Naive B cell (primary cell): ENCODE measurements at places on chromosomes 7 and 10.
A peak's percentile ranks its signal among the peaks of the same experiment; 100 is the strongest.

DNA sequence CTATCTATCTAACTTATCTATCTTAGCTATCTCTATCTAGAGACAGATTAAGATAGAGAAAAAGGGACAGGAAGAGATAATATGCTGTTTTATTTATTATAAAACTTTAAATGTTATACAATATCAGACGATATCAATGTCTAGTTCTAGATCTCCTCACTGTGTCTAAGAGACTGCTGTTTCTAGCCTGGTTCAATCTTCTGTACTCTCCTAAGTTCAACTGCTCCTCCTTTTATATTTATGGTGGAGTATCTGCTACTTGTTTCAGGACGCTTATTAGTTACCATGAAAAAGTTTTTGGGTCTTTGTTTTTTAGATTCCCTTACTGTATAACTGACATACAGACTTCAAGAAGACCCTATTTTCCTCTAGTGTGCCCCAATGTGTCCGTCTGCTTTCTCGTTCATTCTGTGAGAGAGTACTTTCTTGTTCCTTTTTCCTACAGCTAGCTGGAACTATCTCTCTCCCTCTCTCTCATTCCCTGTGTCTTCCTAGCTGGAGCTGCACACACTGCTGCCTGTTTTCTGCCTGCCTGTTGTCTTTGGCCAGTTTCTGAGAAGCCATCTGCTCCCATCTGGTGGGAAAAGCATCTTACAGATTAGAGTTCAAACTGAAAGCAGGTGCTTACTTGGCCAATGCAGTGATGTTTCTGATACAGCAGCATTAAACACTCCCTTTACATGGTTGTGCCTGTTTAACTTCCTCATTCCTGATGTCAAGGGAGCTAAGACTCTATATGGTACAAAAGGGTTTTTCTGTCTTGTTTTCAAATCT, 49.4 kb upstream of the ARL4A start:
- peaks cover 33% of the 10 kb centered on the region for H3K4me1 ChIP-seq
- H3K36me3 ChIP-seq, result no peaks in the 10 kb centered on the region
- peak overlapping the region; percentile 71 for H3K4me3 ChIP-seq
- peak; percentile 28 for DNase-seq

DNA sequence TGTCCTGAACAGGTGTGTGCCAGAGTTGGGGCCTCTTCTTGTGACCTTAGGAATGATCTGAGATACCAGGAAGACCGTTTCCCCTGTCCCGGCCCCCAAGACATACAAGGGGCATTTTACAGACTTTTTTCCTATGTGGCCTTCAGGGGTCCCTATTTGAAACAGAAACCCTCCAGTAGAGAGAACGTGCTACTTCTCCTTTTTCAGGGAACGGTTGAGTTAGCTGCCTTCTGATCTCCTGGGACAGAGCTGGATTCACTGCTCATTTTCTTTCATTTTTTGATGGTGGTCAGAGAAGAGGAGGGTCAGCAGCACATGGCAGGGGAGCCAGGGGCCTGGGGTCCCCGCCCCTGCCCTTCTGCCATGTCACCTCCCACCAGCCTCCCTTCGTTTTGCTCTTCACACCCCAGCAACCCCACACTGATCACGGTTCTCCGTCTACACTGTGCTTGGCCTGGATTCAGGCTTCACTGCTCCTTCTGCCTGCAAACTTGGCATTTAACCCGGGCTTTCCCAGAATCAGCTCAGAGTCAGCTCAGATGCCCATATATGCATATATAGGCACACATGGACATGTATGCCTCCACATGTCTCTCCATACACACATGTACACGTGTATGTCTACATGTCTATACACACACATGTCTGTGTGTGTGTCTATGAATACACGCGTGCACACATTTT, 138.1 kb upstream of the BTBD16 start:
- no peaks in the 10 kb centered on the region for H3K36me3 ChIP-seq
- no peak overlapping the region for H3K4me3 ChIP-seq
- peaks cover 8% of the 10 kb centered on the region for H3K4me1 ChIP-seq
- no peak for DNase-seq

- no peak for DNase-seq
- H3K4me3 ChIP-seq, result no peak overlapping the region
- peaks cover 8% of the 10 kb centered on the region for H3K27me3 ChIP-seq
- H3K4me1 ChIP-seq, result peaks cover 11% of the 10 kb centered on the region
Observed at GRCh38 chr10:124336186-124336585, 82.5 kb downstream of the OAT start.

DNA sequence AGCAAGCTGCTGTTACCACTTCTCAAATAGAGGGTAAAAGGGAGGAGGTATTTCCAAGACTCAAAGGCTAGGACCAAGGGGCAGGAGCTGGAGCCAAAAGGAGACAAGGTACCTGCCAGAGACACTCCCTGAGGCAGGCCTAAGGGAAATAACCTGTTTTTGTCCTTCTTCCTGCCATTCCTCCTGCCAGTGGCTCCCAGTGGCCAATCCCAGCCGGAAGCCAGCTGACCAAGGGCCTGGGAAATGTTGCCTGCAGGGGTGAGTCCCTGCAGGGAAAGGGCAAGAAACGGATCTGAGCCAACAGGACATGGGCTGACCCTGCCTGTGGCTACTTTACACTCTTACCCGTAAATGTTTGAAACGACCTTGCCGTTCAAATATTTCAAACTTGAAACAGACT, 3.5 kb downstream of the CYTH3 start:
- H3K36me3 ChIP-seq, result no peaks in the 10 kb centered on the region
- DNase-seq, result no peak
- H3K4me3 ChIP-seq, result peak overlapping the region; percentile 61
- H3K4me1 ChIP-seq, result peaks cover 21% of the 10 kb centered on the region
- H3K27me3 ChIP-seq, result no peaks in the 10 kb centered on the region

DNA sequence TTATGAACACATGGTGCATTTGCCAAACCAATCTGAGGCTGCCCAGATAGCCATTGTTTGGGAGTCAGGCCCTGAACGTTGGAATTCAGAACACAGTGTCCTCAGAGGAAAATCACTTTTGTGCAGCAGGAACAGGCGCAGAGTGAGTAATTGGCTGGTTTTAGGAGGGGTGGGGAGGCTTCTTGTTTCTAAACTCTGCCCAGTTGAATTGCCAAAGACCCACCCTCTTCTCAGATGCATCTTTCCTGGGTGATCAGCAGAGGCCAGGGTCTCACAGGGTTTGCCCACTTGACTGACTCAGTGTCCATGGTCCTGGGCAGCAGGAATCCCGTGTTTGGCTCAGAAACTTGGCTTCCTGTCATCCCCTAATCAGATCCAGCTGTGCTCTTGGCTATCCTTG, 24.3 kb downstream of the PRLHR start:
- DNase-seq, result no peak
- H3K36me3 ChIP-seq, result no peaks in the 10 kb centered on the region
- H3K4me1 ChIP-seq, result no peaks in the 10 kb centered on the region
- no peak overlapping the region for H3K27ac ChIP-seq
- H3K27me3 ChIP-seq, result peaks cover 13% of the 10 kb centered on the region
- no peak overlapping the region for H3K4me3 ChIP-seq

- peaks cover 3% of the 10 kb centered on the region for H3K4me1 ChIP-seq
- H3K4me3 ChIP-seq, result no peak overlapping the region
- DNase-seq, result no peak
- no peaks in the 10 kb centered on the region for H3K27me3 ChIP-seq
Observed at GRCh38 chr10:478471-479245, 210.8 kb downstream of the DIP2C start.

DNA sequence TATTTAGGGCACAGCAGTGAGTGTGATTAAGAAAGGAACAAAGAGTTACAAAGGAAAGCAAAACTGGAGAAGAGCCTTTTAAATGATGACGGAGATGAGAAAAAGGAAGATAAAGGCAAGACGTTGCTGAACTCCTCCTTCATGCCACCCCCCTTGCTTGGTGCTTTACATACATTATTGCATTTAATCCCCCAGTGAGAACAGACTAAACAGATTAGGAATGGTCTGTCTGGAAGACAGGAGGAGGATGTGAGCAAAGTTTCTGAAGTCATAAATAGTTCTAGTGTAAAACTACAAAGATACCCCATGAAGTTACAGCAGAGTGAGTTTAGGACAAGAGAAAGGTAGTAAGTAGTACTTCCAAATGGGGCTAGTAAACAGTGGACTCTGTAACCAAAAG, 113.5 kb downstream of the PLCE1 start:
- peaks cover 11% of the 10 kb centered on the region for H3K27me3 ChIP-seq
- H3K4me1 ChIP-seq, result no peaks in the 10 kb centered on the region
- no peak overlapping the region for H3K27ac ChIP-seq
- no peak overlapping the region for H3K4me3 ChIP-seq
- H3K36me3 ChIP-seq, result no peaks in the 10 kb centered on the region

- no peaks in the 10 kb centered on the region for H3K4me1 ChIP-seq
- no peak overlapping the region for H3K4me3 ChIP-seq
- no peak overlapping the region for H3K27ac ChIP-seq
- no peak for DNase-seq
- H3K27me3 ChIP-seq, result no peaks in the 10 kb centered on the region
- H3K36me3 ChIP-seq, result peaks cover 2% of the 10 kb centered on the region
Observed at GRCh38 chr10:112795067-112795466, 155.0 kb upstream of the TCF7L2 start.

DNA sequence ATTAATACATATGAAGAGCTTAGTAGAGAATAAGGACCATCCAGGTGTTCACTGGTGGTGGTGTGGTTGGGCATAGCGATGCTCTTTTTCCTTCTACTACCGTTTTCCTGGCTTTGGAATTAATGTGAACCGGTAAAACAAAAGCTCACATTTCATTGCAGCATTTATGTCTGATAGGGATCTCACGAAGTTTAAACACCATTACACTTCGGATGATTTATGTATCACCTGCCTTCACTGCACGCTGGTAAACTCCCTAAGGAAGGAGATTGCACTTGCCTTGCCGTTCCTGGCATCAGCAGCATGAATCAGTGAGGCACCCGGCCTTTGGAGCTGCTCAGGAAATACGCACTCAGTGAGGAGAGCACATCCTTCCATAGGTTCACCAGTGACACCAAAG, 47.5 kb downstream of the WIPF3 start:
- H3K27me3 ChIP-seq, result peaks cover 14% of the 10 kb centered on the region
- H3K4me3 ChIP-seq, result no peak overlapping the region
- H3K4me1 ChIP-seq, result no peaks in the 10 kb centered on the region
- no peak for DNase-seq

DNA sequence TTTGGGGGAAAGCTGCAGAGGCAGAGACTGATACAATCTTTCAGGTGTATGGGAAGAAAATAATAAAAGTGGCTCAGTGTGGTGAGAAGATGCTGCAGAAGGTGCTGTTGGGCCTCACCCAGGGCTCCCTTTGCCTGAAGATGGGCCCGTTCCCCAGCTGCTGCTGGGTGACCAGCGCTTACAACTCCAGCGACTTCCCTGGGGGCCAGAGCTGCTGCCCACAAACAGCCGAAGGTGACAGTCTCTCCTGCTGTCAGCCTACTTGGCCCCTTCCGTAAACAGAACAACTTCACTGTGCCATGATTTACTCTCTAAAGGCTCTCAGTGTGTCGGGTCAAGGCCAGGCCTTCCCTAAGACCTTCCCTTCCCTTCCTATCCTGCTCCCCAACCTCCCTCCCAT, 93.6 kb upstream of the PCBD1 start:
- H3K27me3 ChIP-seq, result peaks cover under 1% of the 10 kb centered on the region
- H3K4me3 ChIP-seq, result no peak overlapping the region
- peak overlapping the region; percentile 90 for H3K27ac ChIP-seq
- peaks cover 12% of the 10 kb centered on the region for H3K4me1 ChIP-seq

DNA sequence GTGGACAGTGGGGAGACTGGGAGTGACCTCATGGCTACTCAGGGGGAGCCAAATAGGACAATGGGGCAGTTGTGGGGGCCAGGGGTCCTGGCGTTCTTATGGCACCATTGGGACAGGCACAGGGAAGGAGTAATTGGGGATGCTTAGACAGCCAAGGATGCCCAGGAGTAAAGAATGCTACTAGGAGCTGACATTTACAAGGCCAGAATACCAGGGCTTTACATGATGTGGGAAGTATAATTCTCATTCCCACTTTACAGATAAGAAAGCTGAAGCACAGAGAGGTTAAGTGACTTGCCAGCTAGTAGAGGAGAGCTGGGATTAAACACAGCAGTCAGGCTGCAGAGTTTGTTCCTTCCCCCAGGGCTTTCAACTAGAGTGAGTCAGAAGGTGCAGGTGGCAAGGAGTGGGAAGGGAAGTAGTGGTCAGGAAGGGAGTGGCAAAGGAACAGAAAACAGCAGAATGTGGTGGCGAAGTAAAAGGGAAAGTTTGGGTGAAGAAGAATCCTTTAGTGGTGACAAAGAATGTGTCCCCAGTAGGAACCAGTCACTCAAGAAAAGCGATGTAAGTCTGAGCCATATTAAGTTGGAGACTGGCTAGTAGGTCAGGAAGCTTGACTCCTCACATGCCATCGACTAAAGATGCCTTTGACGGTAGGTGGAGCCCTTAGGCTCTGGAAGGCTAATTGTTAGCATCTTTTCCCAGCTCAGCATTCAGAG, 32.8 kb downstream of the CPVL start:
- H3K27ac ChIP-seq, result peak overlapping the region; percentile 3
- DNase-seq, result no peak
- no peaks in the 10 kb centered on the region for H3K36me3 ChIP-seq
- H3K4me1 ChIP-seq, result no peaks in the 10 kb centered on the region

DNA sequence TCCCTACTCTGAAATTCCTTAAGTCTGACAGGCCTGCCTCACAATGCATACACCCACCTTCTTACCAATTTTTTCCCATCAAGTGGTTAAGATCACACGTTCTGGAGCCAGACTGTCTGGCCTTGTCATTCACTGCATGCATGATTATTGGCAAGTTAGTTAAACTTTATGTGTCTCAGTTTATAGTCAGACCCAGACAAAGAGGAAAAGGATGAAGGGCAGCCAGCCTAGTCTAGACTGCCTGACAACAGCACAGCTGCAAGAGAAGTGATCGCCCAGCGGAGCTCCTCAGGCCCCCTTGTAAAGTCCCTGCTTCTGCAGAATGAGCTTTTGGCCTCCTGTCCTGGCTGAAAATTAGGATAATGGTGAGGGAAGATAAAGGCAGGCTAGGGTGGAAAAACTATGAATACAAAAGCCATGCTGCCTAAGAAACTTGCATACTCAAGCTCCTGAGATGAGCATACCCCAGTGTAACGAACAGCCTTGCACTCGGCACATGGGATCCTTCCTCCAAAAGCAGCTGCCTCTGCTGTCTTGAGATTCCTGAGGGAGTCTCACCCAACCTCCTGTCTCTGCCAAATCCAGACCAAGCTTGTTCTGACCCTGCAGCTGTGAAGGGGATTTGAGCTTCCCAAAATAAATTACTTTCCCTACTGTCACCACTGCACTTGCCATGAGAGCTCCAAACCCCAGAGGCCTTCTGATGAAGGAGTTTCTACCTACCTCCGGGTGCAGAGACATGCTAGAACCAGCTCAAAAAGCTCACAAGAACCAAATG, 26.7 kb upstream of the MRLN start:
- H3K27ac ChIP-seq, result no peak overlapping the region
- H3K27me3 ChIP-seq, result no peaks in the 10 kb centered on the region
- DNase-seq, result no peak

DNA sequence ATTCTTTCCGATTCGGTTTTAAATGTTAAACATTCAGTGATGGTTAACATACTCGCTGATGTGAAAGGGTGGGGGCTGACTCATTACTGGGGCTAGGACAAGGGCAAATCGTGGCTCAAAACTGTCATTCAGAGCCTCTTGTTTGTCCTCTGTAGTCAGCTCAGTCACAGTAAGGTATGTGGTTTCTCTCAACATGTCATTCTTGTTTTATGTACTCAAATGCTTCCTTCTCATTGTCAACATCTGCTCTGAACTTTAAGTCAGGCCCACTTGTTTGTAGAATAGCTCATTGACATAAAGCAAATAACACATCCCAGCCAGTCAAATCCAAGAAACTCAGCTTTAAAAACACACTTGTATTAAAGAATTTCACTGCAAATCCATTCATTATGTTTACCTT, 7.3 kb downstream of the SLC16A9 start:
- no peaks in the 10 kb centered on the region for H3K36me3 ChIP-seq
- no peak overlapping the region for H3K27ac ChIP-seq
- no peaks in the 10 kb centered on the region for H3K4me1 ChIP-seq
- H3K4me3 ChIP-seq, result no peak overlapping the region
